Lower lobe of right lung (tissue), 2 donors: ENCODE measurements at places on chromosomes 2 and 18.

DNA sequence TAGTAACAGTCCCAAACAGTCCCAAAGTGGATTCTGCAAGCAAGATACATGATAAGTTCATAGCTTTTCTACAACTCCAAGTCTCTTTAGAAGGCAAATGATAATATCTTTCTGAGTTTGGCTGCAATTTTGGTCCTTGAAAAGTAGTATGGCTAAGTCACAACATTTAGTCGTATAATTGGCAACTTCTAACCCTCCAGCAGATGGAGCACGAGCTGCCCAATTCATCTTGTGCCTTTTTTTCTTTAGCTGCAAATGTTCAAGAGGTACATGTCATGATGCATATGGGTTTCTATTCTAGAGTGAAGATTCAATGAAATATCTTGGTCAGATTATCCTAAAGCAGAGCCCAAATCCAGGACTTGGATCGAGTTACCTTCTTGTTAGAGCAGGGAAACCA is 127.0 kb upstream of the KLHL14 start:
- DNase-seq: no peak

- no peak for DNase-seq
These were observed 52.0 kb downstream of the MRPL33 start for GRCh38 chr2:27823569-27823968.

GRCh38 chr2:15982285-15983044 is 42.1 kb downstream of the MYCN start:
- no peak for DNase-seq

GRCh38 chr2:46929612-46930011 is 14.0 kb upstream of the MCFD2 start:
- no peak for DNase-seq

GRCh38 chr2:23387221-23387550 is 2.2 kb downstream of the KLHL29 start:
- no peak for DNase-seq

DNA sequence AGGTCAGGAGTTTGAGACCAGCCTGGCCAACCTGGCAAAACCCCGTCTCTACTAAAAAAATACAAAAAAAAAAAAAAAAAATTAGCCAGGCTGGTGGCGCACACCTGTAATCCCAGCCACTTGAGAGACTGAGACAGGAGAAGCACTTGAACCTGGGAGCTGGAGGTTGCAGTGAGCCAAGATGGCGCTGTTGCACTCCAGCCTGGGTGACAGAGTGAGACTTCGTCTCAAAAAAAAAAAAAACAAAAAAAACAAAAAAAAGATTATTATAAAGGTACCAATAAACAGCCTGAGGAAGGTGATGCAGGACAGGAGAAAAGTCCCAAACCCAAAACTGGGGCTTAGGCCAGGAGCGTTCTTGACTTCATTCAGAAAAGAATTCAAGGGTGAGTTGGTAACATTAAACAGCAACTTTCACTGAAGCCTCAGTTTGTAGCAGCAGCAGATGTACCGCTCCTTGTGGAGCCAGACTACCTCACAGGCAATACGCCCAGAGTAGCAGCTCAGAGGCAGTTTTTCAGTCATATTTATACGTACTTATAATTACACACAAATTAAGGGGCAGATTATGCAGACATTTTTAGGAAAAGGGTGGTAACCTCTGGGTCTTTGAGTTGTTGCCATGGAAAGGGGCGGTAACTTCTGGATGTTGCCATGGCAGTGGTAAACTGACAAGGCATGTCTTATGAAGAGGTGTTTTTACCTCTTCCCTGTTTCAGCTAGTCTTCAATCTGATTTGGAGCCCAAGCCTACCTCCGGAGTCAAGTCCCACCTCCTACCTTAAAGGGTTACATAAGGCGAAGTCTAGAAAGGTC is 1596.6 kb upstream of the CELF4 start:
- no peak for DNase-seq

DNA sequence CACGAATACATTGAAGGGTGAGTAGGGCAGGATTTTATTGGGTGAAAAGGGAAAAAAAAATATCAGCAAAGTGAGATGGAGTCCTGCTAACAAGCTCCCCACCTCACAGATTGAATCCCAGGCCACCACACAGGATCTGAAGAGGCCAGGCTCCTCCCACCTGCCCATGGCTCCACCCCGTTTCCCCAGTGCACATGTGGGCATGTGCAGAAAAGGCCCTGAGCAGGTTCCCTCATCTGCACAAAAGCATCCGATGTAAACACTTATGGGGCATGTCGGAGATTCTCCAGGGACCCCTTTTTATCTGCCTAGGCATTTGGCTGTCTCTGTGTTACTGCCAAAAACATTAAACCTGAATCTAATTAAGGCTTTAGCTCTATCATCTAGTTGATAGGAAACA is 35.2 kb downstream of the SKA1 start:
- DNase-seq: no peak

- DNase-seq: no peak
These were observed 99.5 kb upstream of the MMADHC start for GRCh38 chr2:149687052-149687427.
